ENCODE measurements at places on chromosomes 1 and 21.

- ATAC-seq: no peak
Measured at GRCh38 chr21:17436626-17437111, 76.2 kb upstream of the CXADR start.

DNA sequence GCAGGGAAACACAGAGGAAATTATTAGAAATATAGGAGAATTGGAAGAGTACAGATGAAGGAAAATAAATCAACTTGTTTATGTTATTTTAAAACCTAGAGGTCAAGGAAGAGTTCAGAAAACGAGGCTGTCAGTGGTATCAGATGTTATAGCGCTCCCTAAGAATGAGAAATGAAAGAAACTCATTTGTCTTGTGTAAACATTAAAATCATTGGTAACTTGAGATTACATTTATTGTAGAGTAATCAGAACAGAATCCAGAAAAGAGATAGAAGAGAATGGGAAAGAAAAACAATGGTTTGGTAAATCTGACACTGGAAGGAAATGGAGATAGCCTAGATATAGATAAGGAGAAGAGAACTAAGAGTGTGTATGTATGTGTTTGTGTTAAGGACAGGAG lies 106.4 kb downstream of the ATF6 start:
- ATAC-seq: no peak

GRCh38 chr1:27000817-27001460 lies 7.4 kb downstream of the TRNP1 start:
- no peak for ATAC-seq

DNA sequence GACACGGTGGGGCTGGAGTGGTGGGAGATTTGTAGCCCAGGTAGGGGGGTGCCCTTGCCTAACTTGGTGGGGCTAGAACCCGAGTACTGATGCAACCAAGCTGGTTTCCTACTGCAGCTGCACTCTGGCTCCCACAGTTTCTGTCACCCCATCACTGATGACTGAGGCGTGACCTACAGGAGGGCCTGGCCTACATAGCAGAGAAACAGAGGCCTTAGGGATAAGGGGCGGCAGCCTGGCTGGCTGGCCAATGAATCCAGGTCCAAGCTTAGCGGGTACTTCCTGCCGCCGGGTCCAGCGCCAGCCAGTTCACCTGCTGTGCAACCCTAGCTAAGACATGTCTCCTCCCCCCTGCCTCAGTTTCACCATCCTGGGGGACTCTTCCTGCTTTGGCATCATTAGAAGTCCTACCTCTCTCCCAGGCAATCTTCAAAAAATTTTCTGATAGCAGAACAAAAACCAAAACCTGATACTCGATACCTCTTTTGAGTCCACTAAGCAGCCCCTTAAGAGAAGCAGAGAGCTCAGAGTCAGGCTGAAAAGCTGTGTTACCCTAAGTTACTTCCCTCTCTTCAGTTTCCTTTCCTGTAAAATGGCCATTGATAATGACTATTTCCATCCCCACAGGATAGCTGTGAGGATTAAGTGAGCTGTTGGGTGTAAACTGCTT lies 27.3 kb upstream of the RNF19B start:
- ATAC-seq: peak; percentile 14

DNA sequence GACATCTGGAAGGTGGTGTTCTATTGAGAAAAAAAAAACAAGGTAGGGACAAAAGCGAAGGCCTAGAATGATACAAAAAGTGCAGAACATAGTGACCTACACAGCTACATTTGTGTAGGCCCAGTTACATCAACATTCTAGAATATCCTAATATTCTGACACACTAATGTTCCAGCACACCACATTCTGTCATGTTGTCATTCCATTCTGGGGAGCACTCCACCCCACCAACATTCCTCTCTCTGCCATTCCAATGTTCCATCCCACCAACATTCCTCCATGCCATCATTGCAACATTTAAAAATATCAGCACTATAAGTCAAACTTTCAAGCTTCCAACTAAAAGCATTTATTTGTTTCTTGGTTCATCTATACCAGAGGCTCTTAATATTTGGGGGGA lies 28.5 kb downstream of the COA7 start:
- no peak for ATAC-seq

- ATAC-seq: no peak
Measured at GRCh38 chr1:41041614-41042270, 20.2 kb upstream of the SLFNL1 start.

GRCh38 chr1:92583821-92584760 lies 97.4 kb upstream of the GFI1 start:
- peak; percentile 77 for ATAC-seq

DNA sequence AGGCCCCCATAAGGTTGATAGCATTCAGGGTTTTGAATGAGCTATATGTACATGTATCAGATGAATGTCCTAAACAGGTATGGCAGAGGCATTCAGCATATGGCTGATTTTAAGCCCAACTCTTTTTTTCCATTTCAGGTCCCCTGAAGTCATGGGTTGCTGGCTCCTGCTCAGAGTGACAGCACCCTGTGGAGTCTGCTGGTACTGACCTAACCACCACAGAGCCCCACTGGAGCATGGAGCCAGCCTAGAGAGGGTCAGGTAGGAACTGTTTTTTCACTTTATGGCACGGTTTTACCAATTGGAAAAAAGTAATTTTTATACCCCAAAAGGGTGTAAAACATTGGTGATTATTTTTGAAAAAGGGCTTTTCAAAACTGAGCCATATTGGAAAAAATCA lies 82.5 kb upstream of the MPC2 start:
- ATAC-seq: no peak

- ATAC-seq: no peak
Measured at GRCh38 chr1:59686574-59686973, 128.2 kb upstream of the HOOK1 start.
